Hair follicular keratinocyte (primary cell): ENCODE measurements at places on chromosomes 6 and 20. TPM values are rescaled to one million over a fixed set of nuclear protein-coding genes. Genes with fewer than 3 reads are reported as not detected.

RAET1E gene
- total RNA-seq = 1.7 and 6.5 TPM in 2 replicates

SLC22A16 gene
- total RNA-seq = not detected in 2 replicates

WFDC10B gene
- not detected in 2 replicates for total RNA-seq

RAMACL gene
- 0.55 TPM in 1 of 2 replicates, not detected in the other for total RNA-seq

MYB gene
- total RNA-seq = 0.04 TPM in 1 of 2 replicates, not detected in the other

TSPO2 gene
- total RNA-seq = not detected in 2 replicates

NMBR gene
- total RNA-seq = 0.11 and 0.31 TPM in 2 replicates

MOXD1 gene
- 3.4 and 4.3 TPM in 2 replicates for total RNA-seq

ARHGAP40 gene
- 0.34 and 1.6 TPM in 2 replicates for total RNA-seq

MACROD2 gene
- 0.16 and 0.76 TPM in 2 replicates for total RNA-seq

LRRC73 gene
- total RNA-seq = 0.16 and 0.27 TPM in 2 replicates

OXT gene
- total RNA-seq = not detected in 2 replicates

FOXF2 gene
- 0.49 TPM in 1 of 2 replicates, not detected in the other for total RNA-seq

BCAS1 gene
- not detected in 2 replicates for total RNA-seq

ZNF184 gene
- 3.1 and 3.4 TPM in 2 replicates for total RNA-seq

EEF1A2 gene
- total RNA-seq = not detected in 2 replicates

CRYBG1 gene
- 64.1 and 87.6 TPM in 2 replicates for total RNA-seq

FAM110A gene
- total RNA-seq = 28.4 and 32.0 TPM in 2 replicates

MMS22L gene
- total RNA-seq = 7.8 and 11.4 TPM in 2 replicates

MYH7B gene
- total RNA-seq = 0.65 TPM in 1 of 2 replicates, not detected in the other

ADGB gene
- not detected in 2 replicates for total RNA-seq

MAP7 gene
- total RNA-seq = 17.7 and 20.7 TPM in 2 replicates

PRND gene
- total RNA-seq = not detected in 2 replicates

CCDC28A gene
- 10.9 and 11.2 TPM in 2 replicates for total RNA-seq

DEFB124 gene
- not detected in 2 replicates for total RNA-seq

SPAG4 gene
- 2.1 and 3.5 TPM in 2 replicates for total RNA-seq

TPD52L1 gene
- total RNA-seq = 83.5 and 127 TPM in 2 replicates

HCK gene
- not detected in 2 replicates for total RNA-seq

OOEP gene
- total RNA-seq = 0.11 TPM in 1 of 2 replicates, not detected in the other

LPIN3 gene
- 9.3 and 16.2 TPM in 2 replicates for total RNA-seq

RIN2 gene
- total RNA-seq = 47.8 and 61.5 TPM in 2 replicates

RIMS1 gene
- under 0.01 and 0.08 TPM in 2 replicates for total RNA-seq

TMEM244 gene
- not detected in 2 replicates for total RNA-seq

HLA-DOB gene
- total RNA-seq = 1.7 and 6.3 TPM in 2 replicates

STK35 gene
- total RNA-seq = 15.5 and 20.8 TPM in 2 replicates

VWA7 gene
- 0.19 and 0.86 TPM in 2 replicates for total RNA-seq
